ENCODE measurements at places on chromosomes 6 and 20.
A peak's percentile ranks its signal among the peaks of the same experiment; 100 is the strongest.

- no peak for DNase-seq
Observed at GRCh38 chr6:160000280-160000704, 31.4 kb downstream of the IGF2R start.

DNA sequence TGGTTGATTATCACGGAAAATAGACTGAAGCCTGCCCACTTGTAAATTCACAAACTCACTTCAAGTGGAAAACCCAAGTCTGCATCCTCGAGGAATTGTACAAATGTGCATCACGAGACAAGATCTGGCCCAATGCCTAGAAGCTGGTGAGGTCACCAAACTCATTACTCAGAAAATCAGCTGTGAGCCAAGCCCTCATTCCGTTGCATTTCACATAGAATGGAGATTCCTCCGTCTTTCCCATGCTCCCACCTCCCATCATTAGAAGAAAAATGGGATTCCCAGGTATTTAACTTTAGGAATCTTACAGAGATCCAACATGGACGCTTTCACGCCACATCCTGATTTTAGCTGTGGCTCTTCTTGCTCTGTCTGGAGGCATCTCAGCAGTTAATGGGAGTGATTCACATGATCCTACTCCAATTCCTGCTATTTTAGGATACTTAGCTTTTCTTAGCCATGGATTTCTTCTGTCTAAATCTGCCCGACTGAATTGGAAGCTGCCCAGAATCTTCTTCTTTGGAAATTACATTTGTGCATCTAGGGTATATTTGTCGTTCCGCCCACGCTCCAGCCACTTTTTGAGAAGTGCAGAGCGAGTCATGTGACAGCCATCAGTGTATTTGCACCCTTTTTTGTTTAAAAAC, 68.7 kb upstream of the STMND1 start:
- DNase-seq, result no peak

GRCh38 chr6:47161176-47161687, 119.1 kb upstream of the ADGRF1 start:
- peak; percentile 66 for DNase-seq

- no peak for DNase-seq
Observed at GRCh38 chr6:34852406-34853085, 35.3 kb downstream of the TAF11 start.

GRCh38 chr20:50920997-50921396, 10.2 kb downstream of the ADNP start:
- DNase-seq, result peak; percentile 32

DNA sequence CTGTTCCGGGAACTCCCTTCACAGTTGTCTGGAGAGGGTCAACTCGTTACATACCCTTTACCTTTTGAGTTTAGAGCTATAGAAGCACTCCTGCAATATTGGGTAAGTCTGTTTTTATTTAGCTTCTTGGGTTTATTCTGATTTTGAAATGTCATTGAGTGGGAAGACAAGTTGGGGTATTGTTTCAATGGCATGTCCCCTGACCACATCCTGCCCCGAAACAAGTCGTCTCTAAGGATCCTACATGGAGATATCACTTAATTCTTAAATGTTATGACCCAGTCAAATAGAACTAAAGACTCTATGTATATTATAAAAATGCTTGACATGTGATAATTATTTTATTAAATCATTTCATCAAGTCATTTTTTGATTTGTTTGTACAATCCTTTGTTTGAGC, 9.6 kb downstream of the MRS2 start:
- DNase-seq, result no peak

DNA sequence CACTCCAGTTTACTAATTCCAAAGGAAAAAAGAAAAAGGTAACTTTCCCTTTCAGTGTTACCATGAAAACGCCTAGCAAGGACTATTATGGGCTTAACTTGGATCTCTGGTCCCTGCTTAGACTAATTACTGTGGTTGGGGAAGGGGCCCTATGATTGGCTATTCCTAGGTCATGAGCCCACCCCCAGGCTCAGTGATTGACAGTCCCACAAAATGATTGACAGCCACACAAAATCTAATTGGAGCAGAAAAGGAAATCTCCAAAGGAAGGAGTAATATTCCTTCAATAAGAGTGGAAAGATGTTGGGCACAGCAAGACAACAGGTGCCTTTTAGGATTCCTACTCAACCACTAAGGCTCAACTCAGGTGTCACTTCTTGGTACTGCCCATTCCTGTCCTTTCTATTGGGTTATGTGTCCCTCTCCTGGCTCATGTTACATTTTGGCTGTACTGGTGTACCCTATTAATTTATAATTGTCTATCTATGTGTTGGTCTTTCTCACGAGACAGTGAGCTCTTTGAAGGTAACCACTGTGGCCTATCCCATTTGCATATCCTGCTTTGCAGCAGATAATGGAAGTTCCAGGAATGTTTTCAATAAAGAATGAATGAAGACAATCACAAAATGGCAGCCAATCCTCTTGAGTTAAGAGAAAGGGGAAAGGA, 5.5 kb upstream of the UTRN start:
- no peak for DNase-seq

GRCh38 chr20:57953638-57954037, 243.8 kb upstream of the PMEPA1 start:
- DNase-seq, result no peak

DNA sequence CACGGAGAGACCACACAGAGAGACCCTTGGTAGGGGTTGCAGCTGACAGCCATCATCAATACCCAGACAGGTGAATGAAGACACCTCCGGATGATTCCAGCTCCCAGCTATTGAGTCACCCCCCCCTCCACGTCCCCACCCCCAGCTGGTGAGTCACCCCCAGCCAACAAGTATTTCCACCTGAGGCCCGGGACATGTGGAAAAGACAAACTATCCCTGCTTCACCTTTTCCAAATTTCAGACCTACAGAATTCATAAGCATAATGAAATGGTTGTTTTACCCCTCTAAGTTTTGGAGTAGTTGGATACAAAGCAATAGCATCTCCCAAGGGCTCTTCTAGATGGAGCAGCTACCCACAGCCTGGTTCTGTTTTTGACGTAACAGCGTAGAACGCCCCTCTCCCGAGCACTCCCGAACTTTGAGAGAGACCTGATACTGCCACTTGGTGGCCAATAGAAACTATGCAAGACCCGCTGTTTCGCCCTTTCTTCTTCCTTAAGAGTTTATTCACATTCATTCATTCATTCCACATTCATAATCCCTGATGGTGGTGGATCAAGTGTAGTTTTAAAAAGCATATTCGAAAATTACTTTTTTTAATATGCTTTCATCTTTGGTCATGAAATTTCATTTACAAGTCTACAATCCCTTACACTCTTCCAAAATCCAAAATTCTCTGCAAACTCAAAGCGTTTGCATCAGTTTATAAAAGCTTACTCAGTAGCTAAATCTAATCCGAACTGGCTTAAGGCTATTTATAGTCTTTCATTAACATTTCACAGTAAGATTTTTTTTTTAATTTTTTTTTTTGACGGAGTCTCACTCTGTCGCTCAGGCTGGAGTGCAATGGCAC, 15.1 kb upstream of the PPP1R16B start:
- DNase-seq, result peak; percentile 21

- peak; percentile 82 for DNase-seq
Observed at GRCh38 chr20:36572701-36573102, 695 bp upstream of the TGIF2 start.

- DNase-seq, result no peak
Observed at GRCh38 chr20:49620364-49621240, 52.7 kb upstream of the PTGIS start.

- no peak for DNase-seq
Observed at GRCh38 chr6:92934625-92935024, 484.7 kb downstream of the EPHA7 start.

- peak; percentile 82 for DNase-seq
Observed at GRCh38 chr20:25178563-25179438, 16.7 kb upstream of the ENTPD6 start.

DNA sequence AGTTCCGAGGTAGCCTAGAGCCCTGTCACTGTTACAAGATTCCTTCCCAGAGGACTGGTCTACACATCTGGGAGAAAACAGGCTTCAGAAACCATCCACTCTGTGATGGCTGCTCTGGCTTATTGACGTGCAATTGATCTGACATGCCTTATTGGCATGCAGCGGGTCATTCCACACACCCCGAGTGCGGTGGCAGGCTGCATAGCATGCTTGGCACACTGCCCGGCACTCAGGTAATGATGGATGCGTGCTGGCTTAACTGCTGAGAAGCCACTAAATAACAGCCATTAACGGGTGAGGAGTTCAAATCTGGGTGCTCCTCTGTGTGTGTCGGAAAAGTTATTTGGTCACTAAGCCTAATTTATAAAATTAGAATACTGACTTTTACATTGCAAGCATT, 67.9 kb upstream of the CDH4 start:
- DNase-seq, result no peak

- no peak for DNase-seq
Observed at GRCh38 chr6:132364306-132365074, 36.8 kb downstream of the MOXD1 start.

- DNase-seq, result peak; percentile 15
Observed at GRCh38 chr6:162371121-162371520, 356.4 kb downstream of the PRKN start.

- DNase-seq, result no peak
Observed at GRCh38 chr6:34205466-34205865, 31.2 kb upstream of the HMGA1 start.

- DNase-seq, result no peak
Observed at GRCh38 chr6:100809346-100809745, 71.8 kb downstream of the ASCC3 start.

DNA sequence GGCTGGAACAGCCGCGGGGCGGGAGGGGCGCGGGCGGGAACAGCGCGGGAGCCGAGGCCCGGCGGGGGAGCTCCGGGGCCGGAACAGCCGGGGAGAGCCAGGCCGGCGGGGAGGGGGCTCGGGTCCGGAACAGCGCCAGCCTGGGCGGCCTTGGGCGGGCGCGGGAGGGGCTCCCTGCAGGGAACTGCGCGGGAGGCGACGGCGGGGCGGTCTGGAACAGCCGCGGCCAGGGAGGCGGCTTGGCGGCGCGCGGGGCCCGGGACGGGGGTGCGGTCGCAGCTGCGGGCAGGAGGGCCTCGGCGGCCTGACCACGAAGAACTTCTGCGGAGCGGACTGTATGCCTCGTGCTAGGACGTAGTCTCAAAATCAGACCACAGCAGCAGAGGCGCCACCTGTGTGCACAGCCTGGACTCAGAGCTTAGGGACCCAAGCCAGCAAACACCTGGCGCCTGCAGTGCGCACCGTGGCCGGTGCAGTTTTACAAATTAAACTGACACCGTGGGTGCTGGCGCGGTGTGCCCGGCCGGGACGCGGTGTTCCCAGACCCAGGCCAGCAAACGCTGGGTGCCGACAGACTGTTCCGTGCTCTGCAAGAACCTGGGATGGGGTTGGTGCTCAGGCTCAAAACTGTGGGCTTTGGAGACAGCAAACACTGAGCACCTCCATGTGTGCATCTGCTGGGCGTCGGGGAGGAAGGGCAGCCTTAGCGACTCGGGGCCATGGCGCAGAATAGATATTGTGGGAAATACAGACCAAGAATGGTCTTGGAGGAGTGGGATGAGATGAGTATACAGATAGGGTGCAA, 572 bp downstream of the ZNF341 start:
- DNase-seq, result peak; percentile 99

GRCh38 chr6:105210932-105211531, 31.2 kb upstream of the POPDC3 start:
- DNase-seq, result no peak

GRCh38 chr6:14189074-14189473, 71.5 kb downstream of the CD83 start:
- DNase-seq, result no peak

DNA sequence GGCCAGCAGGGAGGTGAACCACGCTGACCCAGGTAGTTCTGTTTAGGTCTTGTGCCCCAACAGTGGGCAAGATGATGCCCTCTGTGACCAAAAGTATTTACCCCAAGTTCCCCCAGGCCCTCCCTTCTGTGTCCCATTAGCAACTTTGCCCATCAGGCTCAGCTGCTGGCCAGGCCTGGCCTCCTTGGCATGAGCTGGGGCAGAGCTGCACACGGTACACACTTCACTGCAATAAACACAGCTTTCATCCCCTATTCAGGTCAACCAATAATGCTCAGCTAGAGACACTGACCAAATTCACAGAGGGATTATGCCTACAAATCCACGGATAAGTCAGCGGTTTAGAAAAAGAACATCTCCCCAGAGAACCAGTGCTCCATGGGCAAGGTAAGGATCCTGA, 103.7 kb downstream of the SLC23A2 start:
- DNase-seq, result no peak

- no peak for DNase-seq
Observed at GRCh38 chr6:160101277-160102205, 20.1 kb upstream of the SLC22A1 start.

- no peak for DNase-seq
Observed at GRCh38 chr20:50460115-50460607, 50.0 kb upstream of the PTPN1 start.

GRCh38 chr20:1953621-1954020, 40.2 kb downstream of the PDYN start:
- no peak for DNase-seq

GRCh38 chr20:61562897-61563504, 310.9 kb downstream of the CDH4 start:
- no peak for DNase-seq

- DNase-seq, result peak; percentile 60
Observed at GRCh38 chr6:5135788-5136376, 50.7 kb downstream of the PPP1R3G start.

- no peak for DNase-seq
Observed at GRCh38 chr20:19893356-19893755, 123.8 kb upstream of the NAA20 start.

DNA sequence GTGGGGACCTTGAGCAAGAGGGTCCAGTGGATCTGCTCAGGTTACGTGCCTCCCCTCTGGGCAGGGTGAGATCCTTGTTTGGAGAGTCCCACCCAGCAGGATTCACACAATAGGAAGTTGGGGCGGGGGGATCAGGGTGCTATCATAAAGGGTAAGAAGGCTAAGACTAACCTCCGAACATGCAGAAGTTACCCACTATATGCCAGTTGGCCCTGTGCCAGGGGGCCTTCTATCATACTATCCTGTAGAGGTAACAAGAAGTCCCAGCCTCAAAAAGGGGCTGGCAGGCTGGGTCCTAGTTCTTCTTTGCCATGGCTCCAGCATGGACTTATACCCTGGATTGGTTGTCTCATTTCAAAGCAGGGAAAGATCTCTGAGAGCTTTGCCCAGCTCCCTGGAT, 94.1 kb downstream of the CDH26 start:
- DNase-seq, result peak; percentile 56

- peak; percentile 72 for DNase-seq
Observed at GRCh38 chr6:63263444-63263843, 52.2 kb downstream of the FKBP1C start.

DNA sequence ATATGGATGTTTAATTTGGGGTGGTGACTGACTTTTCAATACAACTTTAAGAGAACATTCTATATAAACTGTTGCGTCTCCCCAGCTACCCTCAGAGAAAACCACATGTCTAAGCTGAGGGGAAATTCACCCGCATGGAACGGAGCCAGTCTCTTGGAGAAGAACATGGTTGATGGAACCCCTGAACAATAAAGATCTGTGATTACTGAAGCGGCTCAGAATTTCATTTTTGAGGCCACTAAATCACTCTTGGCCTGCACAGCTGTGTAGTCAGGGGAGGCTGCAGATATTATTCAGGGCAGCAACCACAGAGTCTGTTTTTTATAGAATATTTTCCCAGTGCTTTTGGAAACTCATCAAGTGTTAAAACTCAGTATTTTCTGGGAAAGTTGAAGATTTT, 73.8 kb downstream of the EYA4 start:
- DNase-seq, result no peak

Measured in DMS53 (cell line).